ENCODE measurements at places on chromosomes 16 and 17.

DNA sequence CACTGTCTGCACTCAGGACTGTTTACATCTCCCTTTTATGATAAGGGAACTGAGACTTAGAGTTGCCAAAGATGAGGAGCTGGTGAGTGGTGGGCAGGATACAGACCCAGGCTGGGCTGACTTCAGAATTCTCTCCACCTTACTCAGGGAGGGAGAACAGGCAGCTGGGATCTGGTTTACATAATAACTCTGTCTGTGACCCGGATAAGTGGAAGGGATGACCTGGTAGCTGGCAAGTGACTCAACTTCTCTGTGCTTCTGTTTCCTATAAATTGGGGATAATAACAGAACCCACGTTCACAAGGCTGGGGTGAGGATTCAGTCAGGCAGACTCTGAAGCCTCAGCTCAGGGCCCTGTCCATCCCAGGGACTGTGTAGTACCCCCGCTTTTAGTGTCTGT, 2.6 kb downstream of the SNX20 start:
- no peak for DNase-seq

DNA sequence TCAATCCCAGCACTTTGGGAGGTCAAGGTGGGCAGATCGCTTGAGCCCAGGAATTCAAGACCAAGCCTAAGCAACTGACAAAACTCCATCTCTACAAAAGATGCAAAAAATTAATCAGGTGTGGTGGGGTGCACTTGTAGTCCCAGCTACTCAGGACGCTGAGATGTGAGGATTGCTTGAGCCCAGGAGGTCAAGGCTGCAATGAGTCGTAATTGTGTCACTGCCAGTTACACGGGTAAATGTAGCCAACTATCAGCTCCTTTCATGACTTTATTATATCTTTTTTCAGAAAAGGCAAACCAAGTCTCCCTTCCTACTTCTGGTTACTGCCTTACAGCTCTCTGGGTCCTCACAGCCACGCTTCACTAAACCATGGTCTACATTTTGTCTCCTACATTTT, 4.0 kb downstream of the SDF2 start:
- no peak for DNase-seq

- peak; percentile 28 for DNase-seq
Observed at GRCh38 chr16:85556456-85557082, 56.6 kb upstream of the GSE1 start.

DNA sequence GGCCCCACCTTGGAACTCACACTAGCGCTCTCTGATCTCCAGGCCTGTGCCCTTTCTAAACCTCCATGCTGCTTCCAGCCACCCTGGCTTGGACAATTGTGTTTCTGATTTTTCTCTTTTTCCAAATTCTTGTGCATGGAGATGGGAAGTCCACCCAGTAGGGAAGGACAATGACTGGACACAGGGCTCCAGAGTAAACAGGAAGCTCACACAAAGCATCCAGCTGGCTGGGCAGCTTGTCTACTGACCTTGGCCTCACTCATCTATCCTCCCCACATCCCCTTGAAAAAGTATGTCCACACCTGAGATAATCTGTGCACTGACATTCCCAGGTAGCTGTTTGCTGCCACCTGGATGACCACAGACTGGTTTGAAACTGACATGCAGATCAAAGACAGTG, 331.2 kb upstream of the MAF start:
- no peak for DNase-seq

DNA sequence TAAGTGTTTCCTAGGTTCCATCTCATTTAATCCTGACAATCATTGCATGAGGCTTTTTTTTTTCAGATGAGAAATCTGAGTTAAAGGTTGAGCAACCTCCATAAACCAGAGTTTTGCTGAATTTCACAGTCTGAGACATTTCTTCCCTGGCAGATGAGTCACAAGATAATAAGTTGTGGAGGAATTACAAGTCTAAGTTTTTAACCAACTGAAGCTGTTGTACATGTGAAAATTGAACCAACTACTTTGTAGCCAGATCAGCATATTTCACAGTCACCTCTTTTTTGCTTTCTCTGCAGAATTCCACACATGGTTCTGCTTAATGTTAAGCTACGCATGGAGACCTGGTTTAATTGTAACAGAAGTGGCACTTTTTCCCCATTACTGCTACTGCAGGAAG, 765.6 kb downstream of the CDH11 start:
- DNase-seq: no peak

DNA sequence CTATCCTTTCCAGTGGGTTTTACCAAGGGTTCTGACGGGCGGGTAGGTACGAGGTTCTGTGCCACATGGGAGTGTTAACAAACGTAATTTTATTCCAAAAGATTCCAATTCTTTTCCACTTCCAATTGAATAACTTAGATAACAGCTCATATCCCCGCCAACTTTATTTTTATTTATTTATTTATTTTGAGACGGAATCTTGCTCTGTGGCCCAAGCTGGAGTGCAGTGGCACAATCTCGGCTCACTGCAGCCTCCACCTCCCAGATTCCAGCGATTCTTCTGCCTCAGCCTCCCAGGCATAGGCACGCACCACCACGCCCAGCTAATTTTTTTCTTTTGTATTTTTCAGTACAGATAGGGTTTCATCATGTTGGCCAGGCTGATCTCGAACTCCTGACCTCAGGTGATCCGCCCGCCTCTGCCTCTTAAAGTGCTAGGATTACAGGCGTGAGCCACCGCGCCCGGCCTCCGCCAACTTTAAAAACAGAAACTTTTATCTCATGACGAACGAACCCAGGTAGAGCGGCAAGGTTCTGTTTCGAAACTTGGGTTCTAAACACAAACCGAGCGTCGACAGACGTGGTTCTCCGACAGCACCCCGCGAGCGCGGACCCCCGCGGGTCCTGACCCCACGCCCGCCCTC, 613 bp downstream of the ECI1 start:
- DNase-seq: peak; percentile 40

GRCh38 chr17:27856676-27857432, 36.3 kb downstream of the LYRM9 start:
- no peak for DNase-seq

DNA sequence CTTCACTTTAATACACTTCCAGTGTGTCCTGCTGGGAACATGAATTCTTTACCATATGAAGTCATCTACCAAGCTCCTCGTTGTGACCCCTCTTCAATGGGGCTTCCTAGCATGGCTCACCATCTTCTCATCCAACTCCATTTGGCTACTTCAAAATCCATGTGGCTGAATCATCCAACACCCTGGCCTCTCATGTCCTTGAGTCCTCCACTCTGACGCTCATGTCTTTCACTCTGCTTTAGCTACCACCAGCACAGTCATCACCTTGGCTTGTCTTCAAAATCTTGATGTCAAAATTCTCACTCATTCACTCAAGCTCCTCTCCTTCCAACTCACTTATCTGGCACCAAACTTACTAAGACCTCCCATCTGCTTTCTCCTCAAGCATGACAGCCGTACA, 35.8 kb downstream of the AMFR start:
- no peak for DNase-seq

DNA sequence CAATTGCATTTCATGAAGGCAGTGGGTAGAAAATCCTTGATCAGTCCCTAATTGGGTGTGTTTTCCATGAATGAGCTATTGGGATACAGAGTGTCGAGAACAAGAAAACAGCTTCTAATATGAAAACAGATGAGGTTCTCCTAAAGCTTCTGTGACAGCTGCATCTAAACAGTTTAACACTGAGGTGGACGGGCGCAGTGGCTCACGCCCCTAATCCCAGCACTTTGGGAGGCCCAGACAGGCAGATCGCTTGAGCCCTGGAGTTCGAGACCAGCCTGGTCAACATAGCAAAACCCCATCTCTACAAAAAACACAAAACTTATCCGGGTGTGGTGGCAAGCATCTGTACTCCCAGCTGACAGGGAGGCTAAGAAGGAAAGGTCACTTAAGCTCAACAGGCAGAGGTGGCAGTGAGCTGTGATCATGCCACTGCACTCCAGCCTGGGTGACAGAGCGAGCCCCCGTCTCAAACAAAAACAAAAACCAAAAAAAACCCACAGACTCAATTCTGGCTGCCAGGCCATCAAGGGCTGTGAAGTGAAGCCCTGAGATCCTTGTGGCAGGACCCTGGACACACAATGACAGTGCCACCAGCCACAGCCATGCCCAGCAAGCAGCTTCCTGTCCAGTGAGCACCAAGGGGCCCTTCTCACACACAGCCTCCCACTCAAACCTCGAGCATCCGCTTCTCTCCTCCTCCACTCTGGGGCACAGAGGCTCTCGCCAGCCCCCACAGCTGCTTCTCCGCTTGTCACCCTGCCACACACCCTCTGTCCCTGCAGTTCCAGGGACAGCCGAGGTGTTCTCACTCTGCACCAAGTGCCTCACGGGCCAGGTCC, 44.0 kb downstream of the ANKRD11 start:
- no peak for DNase-seq

GRCh38 chr16:85552980-85553435, 60.1 kb upstream of the GSE1 start:
- no peak for DNase-seq

- DNase-seq: no peak
Observed at GRCh38 chr17:62929320-62929719, 36.7 kb upstream of the TANC2 start.

DNA sequence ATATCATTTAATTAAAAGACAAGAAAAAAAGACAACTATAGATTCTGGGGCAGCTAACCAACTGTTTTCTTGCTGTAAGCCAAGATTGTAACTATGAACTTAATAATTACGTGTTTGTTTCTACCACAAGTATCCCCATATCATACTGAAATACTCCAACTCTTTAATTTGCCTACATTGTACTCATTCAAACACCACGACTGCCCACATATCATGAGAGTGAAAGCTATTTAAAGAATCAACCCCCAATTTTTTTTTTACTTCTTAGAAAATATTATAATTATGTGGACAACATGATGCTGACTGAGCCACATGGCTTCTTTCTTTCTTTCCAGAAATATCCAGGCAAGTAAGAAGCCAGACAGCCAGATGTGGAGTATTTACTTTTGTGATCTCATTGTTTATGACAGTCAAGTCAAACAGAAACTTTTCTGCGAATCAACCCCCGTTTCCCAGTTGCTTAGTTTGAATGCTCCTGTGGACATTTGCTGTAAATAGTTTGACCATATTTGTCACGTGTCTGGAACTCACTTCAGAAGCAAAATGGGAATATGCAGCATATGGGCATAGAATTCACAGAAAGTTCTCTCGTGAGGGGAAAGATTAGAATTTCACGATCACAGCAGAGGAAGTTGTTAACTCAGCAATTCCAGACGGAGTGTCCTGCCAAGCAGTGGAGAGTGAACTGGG, 126.8 kb upstream of the PSMD7 start:
- DNase-seq: no peak
